Immature natural killer cell (primary cell): ENCODE measurements at places on chromosomes 6 and 20.
A peak's percentile ranks its signal among the peaks of the same experiment; 100 is the strongest.

GRCh38 chr6:12909833-12910232, 193.3 kb downstream of the PHACTR1 start:
- no peak overlapping the region for H3K4me3 ChIP-seq
- H3K4me1 ChIP-seq: no peaks in the 10 kb centered on the region
- DNase-seq: no peak
- peaks cover 3% of the 10 kb centered on the region for H3K27me3 ChIP-seq
- no peak overlapping the region for H3K27ac ChIP-seq

GRCh38 chr20:8394308-8394945, 262.4 kb downstream of the PLCB1 start:
- no peak overlapping the region for H3K27ac ChIP-seq
- H3K36me3 ChIP-seq: peaks cover 4% of the 10 kb centered on the region
- H3K27me3 ChIP-seq: no peaks in the 10 kb centered on the region
- DNase-seq: no peak
- H3K4me1 ChIP-seq: peaks cover 32% of the 10 kb centered on the region

DNA sequence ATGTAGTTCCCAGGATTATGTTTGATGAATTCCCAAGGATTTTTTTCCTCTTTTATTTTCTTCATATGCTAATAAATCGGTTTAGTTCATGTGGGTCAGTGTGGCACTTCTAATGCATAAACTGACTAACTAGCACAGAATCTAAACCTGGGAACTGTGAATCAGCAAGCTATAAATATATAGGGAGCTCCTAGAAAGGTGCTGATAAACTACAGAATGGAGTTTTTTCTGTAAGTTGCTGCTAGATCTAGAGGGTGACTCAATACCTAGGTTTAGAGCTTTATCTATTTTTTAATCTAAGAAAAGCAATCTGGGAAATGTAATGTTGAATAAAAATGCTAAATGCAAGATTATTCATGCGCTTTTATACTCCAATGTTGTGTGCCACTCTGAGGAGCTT, 118.8 kb upstream of the PTCHD4 start:
- no peak for DNase-seq
- no peak overlapping the region for H3K4me3 ChIP-seq
- no peak overlapping the region for H3K27ac ChIP-seq
- H3K4me1 ChIP-seq: no peaks in the 10 kb centered on the region
- no peaks in the 10 kb centered on the region for H3K27me3 ChIP-seq
- no peaks in the 10 kb centered on the region for H3K36me3 ChIP-seq

DNA sequence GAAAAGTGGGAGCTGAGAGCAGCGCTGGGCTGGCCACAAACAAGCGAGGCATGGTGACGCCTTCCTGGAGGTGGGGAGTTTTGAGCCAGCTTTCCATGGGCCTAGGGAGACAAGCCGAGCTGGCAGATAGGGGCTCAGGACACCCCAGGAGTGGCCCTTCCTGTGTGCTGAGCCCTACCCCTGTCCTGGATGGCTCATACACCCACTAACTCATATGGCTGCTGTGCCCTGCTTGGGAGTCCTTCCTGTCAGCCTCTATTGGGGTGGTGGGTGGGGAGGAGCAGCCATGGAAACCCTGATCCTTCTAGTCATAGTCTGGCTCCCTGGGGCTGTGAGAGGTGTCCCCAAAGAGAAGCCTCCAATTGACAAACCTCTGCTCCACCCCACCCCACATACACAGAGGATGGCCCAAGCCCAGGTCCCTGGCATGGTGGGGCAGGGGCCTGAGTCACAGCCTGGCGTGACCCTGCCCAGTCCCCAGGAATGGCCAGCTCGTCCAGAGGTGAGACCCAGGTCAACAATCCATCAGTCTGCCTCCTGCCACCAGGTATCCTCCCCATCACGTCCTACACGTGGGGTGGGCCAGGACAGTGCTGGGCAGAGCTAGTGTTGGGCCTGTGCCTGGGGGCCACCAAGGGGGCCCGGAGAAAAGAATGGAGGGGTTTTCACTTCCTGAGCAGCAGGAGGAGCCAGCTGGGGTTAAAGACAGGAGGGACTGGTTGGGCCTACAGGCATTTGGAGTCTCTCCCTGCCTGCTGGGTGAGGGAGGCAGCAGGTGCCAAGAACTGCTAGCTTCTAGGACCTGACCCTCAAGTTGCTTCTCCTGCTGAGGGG, 52.2 kb downstream of the MRPL14 start:
- H3K27ac ChIP-seq: peak overlapping the region; percentile 4
- no peak overlapping the region for H3K4me3 ChIP-seq
- no peaks in the 10 kb centered on the region for H3K36me3 ChIP-seq
- H3K4me1 ChIP-seq: peaks cover 14% of the 10 kb centered on the region

DNA sequence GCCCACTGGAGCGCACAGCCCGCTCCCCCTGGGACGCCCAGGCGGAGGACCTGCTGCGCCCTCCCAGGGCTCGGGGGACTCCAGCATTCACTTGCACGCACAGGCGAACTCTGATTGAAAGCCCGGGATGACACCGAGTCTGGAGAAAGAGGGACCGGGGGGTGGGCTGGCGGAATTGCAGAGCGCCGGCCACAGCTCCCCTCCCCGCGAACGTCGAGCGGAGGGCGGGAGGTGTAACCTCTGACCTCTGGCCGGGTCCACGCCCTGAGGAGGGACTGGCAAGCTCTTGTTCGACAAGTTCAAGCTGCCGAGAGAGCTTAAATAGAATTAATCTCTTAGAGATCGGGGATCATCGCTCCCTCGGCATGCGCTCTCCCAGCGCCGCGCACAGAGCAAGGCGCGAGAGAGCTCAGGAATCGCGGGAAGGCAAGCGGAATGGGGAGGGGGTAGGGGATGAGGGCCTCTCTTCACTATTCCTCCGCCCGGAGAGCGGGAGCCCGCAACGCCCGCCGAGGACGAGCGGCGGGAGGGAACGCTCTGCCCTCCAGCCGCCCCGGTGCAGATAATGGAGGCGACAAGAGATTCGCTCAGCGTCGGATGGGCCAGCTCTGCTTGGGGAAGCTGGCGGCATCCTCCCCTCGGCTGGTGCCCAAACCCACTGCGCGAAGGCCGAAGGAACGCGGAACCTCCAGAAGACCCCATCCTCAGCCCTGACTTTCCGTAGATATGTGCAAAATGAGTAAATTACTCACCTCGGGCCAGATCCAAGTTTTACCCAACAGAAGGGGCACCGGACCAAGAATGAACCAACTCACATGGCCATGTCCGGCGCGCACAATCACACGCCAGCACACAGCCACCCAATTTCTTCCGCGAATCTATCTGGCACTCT, 761 bp upstream of the NR2E1 start:
- no peak overlapping the region for H3K27ac ChIP-seq
- DNase-seq: no peak
- no peak overlapping the region for H3K4me3 ChIP-seq
- H3K4me1 ChIP-seq: peaks cover 27% of the 10 kb centered on the region

- H3K27ac ChIP-seq: no peak overlapping the region
- DNase-seq: no peak
- H3K4me3 ChIP-seq: no peak overlapping the region
These were observed 83.7 kb downstream of the STXBP5 start for GRCh38 chr6:147287869-147288271.

DNA sequence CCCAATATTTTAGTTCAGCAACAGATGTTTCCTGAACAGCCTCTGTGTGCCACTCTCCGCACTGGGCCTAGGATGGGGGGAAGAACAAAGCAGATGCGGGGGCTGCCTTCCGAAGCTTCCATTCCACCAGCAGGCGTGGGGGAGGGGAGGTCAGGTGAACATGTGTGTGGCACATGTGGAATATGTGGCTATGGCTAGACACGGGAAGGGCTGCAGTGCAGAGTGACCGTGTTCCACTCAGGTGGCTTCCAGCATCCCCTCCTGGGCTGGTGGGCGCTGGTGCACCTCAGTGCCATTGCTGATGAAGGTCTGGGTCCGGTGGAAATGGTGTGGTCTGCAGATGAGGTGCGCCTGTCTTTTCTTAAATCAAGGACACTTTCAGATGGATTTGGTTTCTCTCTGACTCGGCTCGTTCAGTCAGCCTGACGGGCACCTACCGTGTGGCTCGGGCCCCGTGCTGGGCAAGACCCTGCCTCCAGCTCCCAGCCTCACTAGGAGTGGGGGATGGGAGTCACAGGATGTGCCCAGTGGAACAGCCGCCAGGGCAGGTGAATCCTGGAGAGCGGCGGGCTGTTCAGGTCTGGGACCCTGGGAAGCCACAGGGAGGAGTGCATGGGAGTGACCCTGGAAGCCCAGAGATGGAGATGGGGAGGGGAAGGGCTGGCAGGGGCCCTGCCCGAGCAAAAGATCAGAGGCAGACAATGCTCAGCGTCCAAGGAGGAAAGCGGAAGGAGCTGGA, 111.0 kb downstream of the SYCP2 start:
- no peak overlapping the region for H3K4me3 ChIP-seq
- no peak overlapping the region for H3K27ac ChIP-seq
- no peaks in the 10 kb centered on the region for H3K27me3 ChIP-seq
- H3K4me1 ChIP-seq: no peaks in the 10 kb centered on the region
- no peak for DNase-seq
- no peaks in the 10 kb centered on the region for H3K36me3 ChIP-seq

GRCh38 chr6:121492536-121492935, 57.1 kb downstream of the GJA1 start:
- no peak overlapping the region for H3K27ac ChIP-seq
- DNase-seq: no peak
- no peaks in the 10 kb centered on the region for H3K4me1 ChIP-seq

- H3K4me1 ChIP-seq: peaks cover 21% of the 10 kb centered on the region
- peaks cover 2% of the 10 kb centered on the region for H3K27me3 ChIP-seq
- peaks cover 4% of the 10 kb centered on the region for H3K36me3 ChIP-seq
- no peak overlapping the region for H3K4me3 ChIP-seq
- H3K27ac ChIP-seq: no peak overlapping the region
These were observed 28.3 kb downstream of the DUSP22 start for GRCh38 chr6:320351-321157.
